ENCODE measurements at places on chromosomes 13 and 19.

DNA sequence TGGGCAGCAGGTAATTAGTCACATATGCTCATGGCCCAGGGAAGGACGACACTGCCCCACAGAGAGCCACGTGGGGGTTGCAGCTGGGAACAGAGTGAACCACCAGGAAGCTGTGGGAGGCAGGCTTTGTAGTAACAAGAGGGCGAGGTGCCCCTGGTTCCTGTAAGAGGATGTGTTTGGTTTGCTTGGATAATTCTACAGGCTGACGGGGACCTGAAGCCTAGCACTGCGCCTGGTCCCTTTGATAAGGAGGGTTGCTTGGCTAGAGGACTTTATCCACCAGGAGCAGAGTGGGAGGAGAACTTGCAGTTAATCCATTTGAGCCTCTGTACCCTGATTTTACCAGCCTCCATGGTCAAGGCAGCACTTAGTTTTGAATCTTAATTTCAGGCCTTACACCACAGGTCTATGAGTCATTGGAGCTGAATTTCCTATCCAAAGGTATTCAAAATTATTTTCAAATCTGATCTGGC, 67.4 kb upstream of the CLDN10 start:
- DNase-seq = no peak

- no peak for DNase-seq
Observed at GRCh38 chr13:111914241-111915103, 152.5 kb upstream of the SOX1 start.

- DNase-seq = no peak
Observed at GRCh38 chr13:28753946-28754345, 35.2 kb upstream of the SLC46A3 start.

DNA sequence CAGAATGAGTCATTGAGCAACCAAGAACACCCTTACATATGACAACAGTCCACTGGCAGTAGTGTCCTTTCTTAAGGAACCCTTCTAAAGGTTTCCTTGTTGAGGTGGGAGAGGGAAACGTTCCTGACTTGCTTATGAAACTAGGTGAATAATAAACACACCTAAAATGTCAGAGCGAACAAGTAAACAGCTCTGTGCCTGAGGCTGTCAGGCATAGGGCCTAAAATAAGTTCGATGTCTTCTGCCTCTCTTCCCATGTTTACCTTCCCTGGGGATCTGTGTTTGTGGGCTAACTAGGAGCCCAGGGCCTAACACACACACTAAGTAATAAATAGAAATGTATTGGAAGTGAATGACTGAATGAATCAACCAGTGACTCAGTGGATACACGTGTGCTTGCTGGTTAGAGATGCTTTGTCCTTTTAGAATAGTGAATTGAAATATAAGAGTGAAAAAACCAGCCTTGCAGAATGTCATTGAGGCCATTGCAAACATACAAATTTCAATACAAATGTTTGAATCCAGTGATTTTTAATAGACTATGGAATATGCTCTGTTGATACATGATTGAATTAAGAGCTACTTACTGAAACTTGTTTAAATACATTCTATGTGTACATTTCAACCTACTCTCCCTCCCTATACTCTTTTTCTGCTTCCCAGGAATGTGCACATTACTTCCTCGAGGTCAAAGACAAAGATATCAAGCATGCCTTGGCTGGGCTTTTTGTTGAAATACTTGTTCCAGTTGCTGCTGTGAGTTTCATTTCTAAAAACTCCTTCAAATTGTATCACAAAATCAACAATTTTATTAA, 102.9 kb downstream of the FRY start:
- no peak for DNase-seq

GRCh38 chr19:10670182-10670581, 16.0 kb downstream of the ILF3 start:
- no peak for DNase-seq

DNA sequence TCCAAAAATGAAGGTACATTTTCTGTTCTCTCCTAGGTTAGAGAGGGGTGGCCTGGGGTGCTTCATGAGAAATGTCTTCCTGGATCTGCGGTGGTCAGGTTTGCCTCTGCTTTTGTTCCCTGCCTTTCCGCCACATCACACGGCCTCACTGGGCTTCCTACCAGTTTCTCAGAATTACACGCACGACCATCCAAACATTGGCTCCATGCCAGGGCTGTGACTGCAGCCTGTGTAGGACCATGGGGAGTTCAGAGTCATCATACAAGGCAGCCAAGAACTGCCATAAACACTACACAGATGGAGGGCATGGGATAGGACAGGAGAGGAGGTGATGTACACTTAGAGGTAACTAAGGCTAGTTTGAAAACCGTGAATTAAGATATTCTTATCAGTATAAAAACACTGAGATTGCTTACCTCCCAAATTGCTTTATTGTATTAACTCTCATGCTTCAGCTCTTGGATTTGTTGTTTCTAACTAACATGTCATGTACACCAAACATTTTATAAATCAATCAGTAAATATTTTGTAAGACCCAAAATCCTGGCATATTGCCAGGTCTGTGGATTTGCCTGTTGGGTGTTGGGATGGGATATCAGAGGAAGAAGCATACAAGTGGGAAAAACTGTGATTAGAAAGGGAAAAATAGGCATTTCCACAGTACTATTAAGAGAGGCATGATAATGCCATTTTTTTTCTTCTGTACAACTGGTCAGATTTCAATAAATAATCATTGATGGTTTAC, 45.2 kb downstream of the CDADC1 start:
- DNase-seq = peak; percentile 51

GRCh38 chr19:20254121-20254520, 87.1 kb downstream of the ZNF486 start:
- no peak for DNase-seq

GRCh38 chr19:798415-799075, 1.3 kb downstream of the PTBP1 start:
- DNase-seq = no peak

DNA sequence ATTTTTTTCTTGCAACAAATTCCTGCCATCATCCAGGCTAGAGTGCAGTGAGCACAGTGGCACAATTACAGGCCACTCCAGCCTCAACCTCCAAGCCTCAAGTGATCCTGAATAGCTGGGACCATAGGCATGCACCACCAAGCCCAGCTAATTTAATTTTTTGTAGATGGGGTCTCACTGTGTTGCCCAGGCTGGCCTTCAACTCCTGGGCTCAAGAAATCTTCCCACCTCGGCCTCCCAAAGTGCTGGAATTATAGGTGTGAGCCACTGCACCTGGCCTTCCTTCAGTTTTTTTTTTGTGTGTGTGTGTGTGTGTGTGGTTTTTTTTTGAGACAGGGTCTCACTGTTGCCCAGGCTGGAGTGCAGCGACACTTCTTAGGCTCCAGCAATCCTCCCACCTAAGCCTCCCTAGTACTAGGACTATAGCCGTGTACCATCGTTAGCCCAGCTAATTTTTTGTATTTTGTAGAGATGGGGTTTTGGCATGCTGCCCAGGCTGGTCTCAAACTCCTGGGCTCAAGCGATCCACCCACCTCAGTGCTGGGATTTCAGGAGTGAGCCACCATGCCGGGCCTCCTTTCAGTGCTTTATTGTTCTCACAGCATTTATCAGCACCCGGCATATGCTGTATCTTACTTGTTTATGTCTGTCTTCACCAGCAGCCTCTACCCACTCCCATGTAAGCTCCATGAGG, 5.9 kb upstream of the SRRM5 start:
- no peak for DNase-seq

GRCh38 chr19:1076951-1077350, 10.0 kb downstream of the ARHGAP45 start:
- DNase-seq = no peak

DNA sequence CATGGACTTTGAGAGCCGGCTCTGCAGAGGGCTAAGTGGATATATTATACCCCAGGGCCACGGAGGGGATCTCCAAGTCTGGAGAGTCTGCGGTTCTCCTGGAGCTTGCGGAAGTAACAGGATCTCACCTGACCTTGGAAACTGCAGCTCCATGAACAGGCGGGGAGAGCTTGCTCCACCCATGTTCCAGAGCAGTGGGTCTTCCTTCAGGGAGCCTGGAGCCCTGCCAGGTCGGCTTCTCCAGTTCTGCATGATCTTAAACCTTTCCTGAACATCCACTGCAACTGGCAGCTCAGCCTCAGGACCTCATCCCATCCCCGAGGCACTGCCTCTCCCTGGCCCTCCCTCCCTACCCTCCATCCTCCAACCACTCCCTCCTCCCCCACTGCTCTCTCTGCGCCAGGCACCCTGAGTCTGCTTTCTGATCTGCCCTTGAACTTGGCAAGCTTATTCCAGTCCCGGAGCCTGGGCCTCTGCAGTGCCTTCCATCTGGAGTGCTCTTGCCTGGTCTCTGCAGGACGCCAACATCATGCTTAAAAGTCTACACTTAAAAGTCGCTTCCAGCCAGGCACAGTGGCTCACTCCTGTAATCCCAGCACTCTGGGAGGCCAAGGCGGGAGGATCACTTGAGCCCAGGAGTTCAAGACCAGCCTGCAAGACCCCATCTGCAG, 13.2 kb downstream of the ATCAY start:
- DNase-seq = no peak

DNA sequence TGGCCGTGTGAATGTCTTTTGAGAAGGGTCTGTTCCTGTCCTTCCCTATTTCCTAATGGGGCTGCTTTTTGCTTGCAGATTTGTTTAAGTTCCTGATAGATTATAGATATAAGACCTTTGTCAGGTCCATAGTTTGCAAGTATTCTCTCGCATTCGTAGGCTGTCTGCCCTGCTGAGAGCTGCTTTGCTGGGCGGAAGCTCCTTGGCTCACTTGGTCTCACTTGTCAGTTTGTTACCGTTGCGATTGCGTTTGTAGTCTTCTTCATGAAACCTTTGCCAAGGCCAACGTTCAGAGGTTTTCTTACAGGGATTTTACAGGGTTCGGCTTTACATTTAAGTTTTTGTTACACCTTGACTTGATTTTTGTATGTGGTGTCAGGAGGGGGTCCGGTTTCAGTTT, 44.0 kb upstream of the TFDP1 start:
- no peak for DNase-seq

- DNase-seq = no peak
Observed at GRCh38 chr19:17035842-17036424, 9.3 kb upstream of the CPAMD8 start.

GRCh38 chr13:31122143-31122542, 39.6 kb downstream of the HSPH1 start:
- no peak for DNase-seq

- DNase-seq = peak; percentile 49
Observed at GRCh38 chr13:41916173-41916954, 44.5 kb downstream of the VWA8 start.

- DNase-seq = no peak
Observed at GRCh38 chr19:54207676-54207982, 7.0 kb downstream of the RPS9 start.

GRCh38 chr13:36432106-36432544, at the start of gene CCNA1:
Gene CCNA1, plus strand, starts transcription at chr13:36432495. Its CDS starts 562 bp downstream, at chr13:36433057.
- no peak for DNase-seq

GRCh38 chr13:37368501-37368900, 230.1 kb downstream of the POSTN start:
- no peak for DNase-seq

- peak; percentile 41 for DNase-seq
Observed at GRCh38 chr19:44644402-44645016, 799 bp downstream of the PVR start.

DNA sequence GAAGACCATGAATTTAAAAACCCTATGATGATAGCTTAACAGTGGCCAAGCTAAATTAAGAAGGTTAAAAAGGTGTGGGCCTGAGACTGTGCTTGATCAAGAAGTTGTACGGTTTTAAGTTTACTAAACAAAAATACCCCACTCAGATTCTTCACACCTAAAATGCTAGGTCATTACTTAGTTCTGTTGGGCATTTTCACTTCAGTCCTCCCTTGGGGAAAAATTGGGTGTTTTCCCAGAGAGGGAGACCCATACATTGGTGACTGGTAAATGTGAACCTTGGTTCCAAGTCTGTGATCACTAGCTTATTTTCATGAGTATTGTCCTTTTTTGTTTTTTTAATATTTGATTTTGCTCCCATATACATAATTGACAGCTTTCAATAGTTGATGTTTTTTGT, 44.4 kb downstream of the MTUS2 start:
- no peak for DNase-seq

DNA sequence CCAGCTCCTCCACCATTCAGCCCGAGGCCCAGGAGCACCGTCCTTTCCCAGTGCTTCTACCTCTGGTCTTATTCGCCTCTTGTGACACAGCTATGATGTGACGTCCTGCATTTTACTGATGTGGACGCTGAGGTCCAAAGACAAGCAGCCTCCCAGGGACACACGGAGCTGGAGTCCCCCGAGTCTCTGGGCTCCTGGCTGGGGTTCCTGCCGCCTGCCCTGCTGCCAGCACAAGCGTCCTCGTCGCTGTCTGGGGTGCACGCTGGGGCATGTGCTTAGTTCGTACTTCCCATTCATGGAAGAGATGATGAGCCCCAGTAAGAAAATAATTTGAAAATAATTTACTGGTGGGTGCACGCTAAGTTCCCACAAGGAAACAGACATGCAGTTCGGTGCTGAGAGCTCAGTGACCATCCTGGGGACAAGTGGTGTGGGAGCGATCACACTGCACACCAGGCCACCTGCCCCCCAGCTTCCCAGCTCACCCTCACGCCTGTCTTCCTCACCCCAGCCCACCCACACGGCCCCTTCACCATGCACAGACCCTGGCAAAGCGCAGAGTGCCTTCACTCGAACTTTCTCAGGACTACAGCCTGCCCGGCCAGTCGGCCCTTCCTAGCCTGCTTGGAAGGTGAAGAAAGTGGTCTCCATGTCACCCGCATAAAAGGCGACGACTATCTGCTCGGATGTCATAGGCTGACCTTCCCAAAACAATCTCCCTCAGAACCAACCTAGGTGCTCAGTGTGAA, 14.2 kb upstream of the CFAP97D2 start:
- DNase-seq = no peak

GRCh38 chr13:100811928-100812327, 137.3 kb upstream of the TMTC4 start:
- DNase-seq = no peak

GRCh38 chr19:21617740-21618339, 112.4 kb downstream of the ZNF429 start:
- no peak for DNase-seq

DNA sequence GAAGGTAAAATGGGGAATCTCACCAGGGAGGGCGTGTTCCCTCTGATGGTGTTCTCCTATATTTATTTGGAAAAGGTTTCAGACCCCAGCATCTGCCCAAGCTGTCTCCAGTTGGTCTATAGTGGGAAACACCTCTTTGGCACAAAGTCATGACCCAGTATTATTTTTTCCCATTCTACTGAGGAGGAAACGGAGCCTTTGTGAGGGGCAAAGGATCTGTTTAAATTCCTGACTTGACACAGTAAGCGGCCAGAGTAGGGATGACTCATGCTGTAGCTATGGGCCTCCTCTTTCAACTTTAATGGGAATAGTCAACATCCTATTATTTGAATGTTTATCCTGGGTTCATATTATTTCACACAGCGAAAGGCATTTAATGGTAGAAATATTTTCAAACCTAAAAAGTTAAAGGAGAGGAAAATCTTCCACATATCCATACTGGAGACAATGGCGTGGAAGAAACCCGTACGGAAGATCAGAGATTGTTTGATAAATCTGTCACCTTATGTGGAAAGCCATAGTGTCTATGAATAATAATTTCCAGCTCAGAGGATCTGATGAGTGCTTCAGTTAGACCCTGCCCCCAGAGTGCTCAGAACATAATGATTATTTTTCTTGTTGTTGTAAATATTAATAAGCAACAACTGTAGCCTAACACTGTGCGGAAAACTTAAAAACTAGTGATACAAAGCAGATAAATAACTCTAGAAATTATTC, 126.0 kb downstream of the FOXO1 start:
- DNase-seq = peak; percentile 60

GRCh38 chr19:15928321-15928720, 6.0 kb downstream of the CYP4F11 start:
- no peak for DNase-seq

All from retinal pigment epithelial cell (primary cell).